ENCODE measurements at places on chromosomes 4 and X. TPM values are rescaled to one million over a fixed set of nuclear protein-coding genes. Genes with fewer than 3 reads are reported as not detected.

NEIL3 gene
- total RNA-seq, result 13.6 TPM

VCX3A gene
- not detected for total RNA-seq

TMEM150C gene
- not detected for total RNA-seq

CLDN22 gene
- not detected for total RNA-seq

FREM3 gene
- not detected for total RNA-seq

CHIC1 gene
- 6.9 TPM for total RNA-seq

FAM13A gene
- 3.0 TPM for total RNA-seq

- DNase-seq, result no peak
Measured at GRCh38 chrX:45070116-45071007, 130.3 kb downstream of the DIPK2B start.

- DNase-seq, result no peak
Measured at GRCh38 chr4:38313999-38314561, 349.9 kb upstream of the KLF3 start.

GRCh38 chrX:51641421-51642021, 22.8 kb upstream of the CENPVL3 start:
- no peak for DNase-seq

DNA sequence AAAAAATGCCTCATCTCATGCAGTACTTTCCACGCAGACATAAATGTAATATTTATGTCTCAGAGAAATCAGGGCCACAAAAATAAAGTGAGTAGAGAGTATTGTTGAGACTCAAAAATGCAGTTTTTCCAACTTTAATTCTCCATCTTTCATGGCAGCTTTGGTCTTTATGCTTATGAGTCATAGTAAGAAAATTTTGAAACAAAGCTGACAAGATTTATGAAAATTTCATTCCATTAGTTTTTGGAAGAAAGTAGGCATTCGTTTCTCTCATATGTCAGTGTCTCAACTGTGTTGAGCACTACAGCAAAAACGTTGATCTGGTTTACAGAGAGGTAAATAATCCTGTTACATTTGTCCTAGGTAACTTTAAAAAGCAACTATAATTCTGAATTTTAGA, 656.8 kb downstream of the IQCM start:
- no peak for DNase-seq

- no peak for DNase-seq
Measured at GRCh38 chrX:122475306-122475705, 708.8 kb upstream of the GRIA3 start.

- DNase-seq, result no peak
Measured at GRCh38 chr4:138609943-138610350, 367.8 kb upstream of the SLC7A11 start.

GRCh38 chr4:27442146-27442545, 581.5 kb downstream of the STIM2 start:
- no peak for DNase-seq

- no peak for DNase-seq
Measured at GRCh38 chr4:88159229-88159725, 838 bp upstream of the ABCG2 start.
